Stimulated activated CD8-positive, alpha-beta memory T cell treated with anti-CD3 and anti-CD28 coated beads, Interleukin-4, amount 100 ng/mL, for 4 hours (primary cell): ENCODE measurements at places on chromosomes 3 and 15.

- DNase-seq = no peak
Observed at GRCh38 chr3:136955813-136956212, 2.0 kb upstream of the IL20RB start.

DNA sequence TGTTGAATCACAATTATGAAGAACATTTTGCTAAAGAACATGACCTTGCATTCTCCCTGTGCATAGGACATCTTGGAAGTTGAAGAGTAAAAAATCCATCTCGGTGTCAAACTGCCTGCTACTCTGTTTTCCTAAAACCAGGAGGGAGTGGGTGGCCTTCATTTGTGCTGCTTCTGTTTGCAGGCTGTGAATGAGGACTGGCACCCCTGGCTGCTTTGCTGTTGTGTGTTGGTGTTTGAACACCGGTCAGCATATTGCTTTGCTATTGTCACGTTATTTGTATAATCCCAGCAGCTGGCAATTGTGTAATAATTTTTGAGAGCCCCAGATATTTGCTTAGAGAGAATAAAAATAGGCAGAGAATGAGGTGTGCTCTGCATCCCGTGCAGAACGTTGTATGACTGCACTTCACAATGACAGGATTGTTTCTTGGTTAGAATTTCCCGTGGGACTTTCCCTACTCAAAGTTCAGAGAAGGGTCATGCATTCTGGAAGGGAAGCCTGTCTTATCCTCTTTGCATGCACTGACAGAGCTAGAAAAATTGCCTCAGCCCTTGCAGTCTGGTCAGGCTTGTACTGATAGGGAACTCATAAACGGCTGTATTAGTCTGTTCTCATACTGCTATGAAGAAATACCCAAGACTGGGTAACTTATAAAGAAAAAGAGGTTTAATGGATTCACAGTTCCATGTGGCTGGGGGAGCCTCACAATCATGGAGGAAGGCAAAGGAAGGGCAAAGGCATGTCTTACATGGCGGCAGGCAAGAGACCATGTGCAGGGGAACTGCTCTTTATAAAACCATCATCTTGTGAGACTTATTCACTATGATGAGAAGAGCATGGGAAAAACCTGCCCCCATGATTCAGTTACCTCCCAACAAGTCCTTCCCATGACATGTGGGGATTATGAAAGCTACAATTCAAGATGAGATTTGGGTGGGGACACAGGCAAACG, 16.3 kb downstream of the SV2B start:
- DNase-seq = no peak

DNA sequence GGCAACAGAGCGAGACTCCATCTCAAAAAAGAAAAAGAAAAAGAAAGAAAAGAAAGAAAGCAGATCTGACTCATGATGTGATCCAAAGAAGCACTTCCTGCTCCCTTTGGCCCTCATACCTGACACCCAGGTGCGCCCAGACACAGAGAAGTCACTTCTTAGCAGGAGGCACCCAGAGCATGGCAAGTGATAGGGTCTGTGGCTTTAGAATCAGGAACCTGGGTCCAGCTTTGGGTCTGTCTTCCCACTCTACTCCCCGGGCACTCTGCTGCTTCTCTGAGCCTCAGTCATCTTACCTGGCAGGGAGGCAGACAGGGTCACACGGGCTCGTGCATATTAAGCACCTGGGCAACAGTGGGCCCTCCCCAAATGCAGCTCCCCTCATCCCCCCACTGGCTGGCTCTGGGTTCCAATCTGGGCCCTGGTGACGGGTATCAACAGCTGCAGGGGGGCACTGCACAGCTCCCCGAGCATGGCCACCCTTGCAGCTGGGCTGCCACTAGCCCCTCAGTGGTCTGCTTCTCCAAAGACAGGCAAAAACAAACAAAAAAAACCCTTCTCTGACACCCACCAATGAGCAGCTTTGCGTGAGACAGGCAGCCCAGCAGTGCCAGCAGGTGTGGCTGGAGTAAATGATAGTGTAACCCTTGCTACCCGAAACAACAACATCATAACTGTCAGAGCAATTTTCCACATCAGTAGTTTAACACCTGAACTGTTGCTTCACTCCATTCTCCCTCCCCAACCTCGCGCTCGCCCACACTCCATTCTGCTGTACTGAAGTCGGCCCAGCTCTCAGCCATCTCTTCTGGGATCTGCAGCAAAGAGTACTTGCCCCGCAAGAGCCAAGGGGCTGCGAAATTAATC, 99.8 kb downstream of the MEGF11 start:
- DNase-seq = no peak

DNA sequence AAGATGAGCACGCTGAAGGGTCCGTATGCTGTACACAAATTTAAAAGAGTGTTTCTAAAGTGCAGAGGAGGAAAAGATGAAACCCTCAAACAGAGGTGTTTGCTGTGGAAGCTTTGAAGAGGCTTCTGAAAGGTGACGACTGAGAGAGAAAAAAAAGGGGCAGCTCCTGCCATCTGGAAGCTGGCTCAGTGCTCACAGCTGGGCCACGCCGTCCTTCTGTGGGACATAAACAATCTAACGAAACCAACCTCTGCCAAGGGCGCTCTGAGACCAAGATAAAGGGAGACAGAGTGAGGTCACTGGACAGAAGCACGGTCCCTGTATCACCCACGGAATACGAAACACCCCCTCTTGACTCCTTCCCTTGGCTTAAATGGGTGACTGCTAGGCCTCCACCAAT, 96.3 kb upstream of the SLC6A6 start:
- no peak for DNase-seq

DNA sequence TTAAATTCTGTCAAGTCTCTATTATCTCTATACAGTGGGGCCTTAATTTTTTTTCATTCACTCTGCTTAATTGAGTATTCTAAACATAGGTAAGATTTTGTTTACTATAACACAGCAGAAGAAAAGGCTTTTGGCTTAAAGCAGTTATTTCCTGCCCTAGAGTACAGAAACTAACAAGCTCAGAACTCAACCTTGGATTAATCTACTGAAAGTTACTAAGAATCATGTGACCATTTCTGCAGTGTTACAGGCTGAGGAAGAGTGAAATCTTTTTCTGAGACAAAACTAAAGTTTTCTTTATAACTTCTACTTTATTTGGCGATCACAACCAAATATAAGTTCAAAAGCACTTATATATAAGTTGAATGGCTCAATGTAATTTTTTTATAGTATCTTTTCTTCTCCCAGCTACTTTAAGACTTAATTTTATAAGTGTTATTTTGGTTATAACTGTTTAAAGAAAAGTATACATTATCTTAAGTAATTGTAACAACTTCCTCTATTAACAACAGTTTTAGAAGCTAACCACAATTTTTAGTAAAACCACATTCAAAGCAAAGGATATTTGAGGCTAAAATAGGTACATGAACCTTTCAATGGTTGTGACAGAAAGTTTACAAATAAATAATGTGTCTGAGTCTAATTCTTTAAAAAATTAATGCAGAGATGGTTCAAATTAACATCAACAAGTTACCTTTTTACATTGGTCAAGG, 240.6 kb upstream of the NAALADL2 start:
- DNase-seq = no peak

DNA sequence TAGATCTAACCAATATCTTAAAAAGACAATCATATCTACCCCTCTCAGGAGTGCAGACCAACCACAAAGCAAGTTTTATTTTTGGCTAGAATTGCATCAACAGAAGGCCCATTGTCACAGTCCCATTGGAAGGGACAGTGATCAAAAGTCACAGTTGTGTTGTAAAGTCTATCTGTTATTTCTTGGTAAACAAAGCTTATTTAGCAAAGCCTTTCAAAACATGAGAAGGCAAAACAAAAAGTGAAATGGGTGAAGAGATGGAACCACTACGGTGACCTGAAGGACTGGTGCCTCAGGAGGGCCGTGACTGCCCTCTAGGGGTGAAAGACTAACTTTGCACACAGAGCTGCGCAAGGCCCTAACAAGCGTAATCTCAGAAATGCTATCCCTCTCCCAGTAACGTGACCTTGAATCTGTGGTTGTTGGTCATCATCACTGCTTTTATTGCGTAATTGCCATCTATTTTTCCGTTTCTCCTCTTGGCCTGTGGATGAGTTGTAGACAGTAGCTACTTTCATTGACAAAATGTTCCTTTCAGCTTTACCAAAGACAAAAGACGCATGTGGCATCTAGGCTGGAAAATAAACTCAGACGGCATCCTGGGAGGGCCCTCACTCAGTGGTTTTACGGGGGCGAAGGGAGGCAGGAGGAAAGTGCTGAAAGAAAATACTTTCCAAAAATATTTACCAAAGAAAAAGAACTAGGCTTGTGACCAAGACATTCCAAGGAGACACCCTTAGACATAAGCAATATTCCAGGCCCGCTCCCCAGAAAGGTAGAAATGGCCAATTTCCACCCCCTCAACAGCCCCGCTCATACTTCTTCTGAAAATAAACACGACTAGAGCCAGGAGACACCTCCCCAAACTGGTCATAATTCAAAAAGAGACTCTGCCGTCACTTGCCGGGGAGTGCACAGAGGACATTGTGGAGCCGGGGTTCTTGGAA, 79.4 kb downstream of the FRMD4B start:
- DNase-seq = peak; percentile 29

- DNase-seq = no peak
Observed at GRCh38 chr3:135215516-135215915, 420.5 kb downstream of the EPHB1 start.
